Kidney glomerular epithelial cell (primary cell): ENCODE measurements at places on chromosomes 5 and 9.

DNA sequence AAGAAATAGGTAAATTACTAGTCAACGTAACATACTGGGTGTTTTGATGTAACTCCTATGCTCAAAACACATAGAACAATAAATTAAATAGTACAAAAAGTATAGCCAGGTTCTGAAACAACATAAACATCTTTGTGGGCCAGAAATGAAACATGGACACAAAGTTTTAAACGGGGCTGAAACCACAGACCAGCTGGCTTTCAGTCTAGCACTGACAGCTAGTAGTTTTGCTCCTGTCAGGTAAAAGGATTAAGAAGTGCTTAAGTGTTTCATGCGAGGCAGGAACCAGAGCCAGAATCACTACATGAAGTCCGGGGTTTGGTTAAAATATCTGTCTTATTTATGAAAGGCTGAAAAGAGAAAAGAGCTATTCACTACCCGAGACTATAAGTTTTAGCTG, 19.5 kb downstream of the DCAF10 start:
- no peak for DNase-seq

DNA sequence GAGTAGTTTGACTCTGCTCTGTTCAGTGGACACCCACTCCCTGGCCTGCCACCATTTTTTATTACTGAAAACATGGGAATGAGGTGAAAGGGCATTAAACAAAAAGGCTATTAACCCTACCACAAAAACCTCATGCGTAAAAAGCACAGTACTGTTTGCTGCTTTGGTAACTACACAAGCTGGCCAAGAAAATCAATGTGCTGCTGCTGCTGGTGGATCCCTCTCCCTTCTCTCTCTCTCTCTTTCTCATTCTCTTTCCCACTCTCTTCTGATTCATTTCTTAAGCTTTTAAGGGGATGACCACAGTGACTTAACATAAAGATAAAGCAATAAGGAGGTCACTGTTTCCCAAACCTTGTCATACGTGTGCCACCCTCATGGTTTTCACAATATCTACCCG, 183.2 kb upstream of the TBC1D2 start:
- no peak for DNase-seq

DNA sequence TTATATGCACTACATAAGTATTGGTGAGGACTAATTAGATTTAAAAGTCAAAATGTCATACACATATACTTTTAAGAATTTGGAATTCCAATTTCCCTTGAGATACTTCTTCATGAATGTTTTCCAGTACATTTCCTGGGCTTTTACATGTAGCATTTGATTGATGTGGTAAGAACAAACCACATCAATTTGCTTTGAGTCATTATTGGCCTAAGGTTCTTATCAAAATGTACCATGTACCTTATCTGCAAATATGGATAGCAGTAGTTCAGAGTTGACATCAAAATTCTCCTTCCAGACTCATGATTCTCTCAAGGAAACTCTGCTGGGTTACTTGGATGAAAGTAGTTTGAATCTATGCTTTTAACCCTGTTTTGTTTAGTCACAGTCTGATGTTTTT, 2.5 kb downstream of the CAST start:
- DNase-seq: no peak

- no peak for DNase-seq
Observed at GRCh38 chr5:100517301-100517974, 17.7 kb upstream of the FAM174A start.

GRCh38 chr9:89808756-89809181, 204.0 kb downstream of the GADD45G start:
- no peak for DNase-seq

GRCh38 chr9:97808972-97809371, 44.1 kb upstream of the FOXE1 start:
- peak; percentile 85 for DNase-seq

DNA sequence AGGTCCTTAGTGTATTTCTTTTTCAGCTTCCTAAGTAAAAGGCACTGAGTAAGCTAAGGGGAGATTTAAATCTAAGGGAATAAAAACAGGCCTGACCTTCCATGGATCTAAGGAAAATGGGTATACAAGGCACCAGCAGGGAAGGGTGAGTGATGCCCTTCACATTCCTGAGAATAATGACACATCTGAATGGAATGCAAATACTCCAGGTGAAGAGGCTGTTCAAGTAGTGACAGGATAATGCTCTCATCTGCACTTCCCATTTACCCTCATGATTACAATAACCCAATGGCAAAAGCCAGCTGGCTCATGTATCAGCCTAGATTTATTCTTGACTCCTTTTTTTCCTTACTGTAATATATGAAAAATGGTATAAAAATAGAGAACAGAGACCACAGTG, 216.2 kb upstream of the ACTBL2 start:
- peak; percentile 91 for DNase-seq

DNA sequence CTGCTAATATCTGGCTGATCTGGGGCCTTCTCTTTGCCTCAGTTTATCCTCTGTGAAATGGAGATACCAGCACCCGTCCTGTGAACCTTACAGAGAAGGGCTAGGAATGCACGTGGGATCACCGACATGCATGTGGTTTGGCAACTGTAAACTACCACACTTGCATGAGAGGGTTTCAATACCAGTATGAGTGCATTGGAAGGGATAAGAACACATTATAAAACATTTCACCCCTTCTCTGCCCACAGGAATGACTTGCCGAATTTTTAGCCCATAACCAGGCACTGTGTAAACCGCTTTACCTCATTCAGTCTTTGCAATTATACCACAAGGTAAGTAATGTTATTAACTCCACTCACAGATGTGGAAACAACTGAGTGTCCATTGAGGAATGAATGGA, 8.9 kb upstream of the RAB14 start:
- DNase-seq: no peak

GRCh38 chr5:173750538-173751265, 134.3 kb upstream of the BOD1 start:
- no peak for DNase-seq

GRCh38 chr9:133768859-133769510, 30.8 kb upstream of the SARDH start:
- DNase-seq: no peak

GRCh38 chr5:35096216-35096615, 48.5 kb upstream of the AGXT2 start:
- no peak for DNase-seq

DNA sequence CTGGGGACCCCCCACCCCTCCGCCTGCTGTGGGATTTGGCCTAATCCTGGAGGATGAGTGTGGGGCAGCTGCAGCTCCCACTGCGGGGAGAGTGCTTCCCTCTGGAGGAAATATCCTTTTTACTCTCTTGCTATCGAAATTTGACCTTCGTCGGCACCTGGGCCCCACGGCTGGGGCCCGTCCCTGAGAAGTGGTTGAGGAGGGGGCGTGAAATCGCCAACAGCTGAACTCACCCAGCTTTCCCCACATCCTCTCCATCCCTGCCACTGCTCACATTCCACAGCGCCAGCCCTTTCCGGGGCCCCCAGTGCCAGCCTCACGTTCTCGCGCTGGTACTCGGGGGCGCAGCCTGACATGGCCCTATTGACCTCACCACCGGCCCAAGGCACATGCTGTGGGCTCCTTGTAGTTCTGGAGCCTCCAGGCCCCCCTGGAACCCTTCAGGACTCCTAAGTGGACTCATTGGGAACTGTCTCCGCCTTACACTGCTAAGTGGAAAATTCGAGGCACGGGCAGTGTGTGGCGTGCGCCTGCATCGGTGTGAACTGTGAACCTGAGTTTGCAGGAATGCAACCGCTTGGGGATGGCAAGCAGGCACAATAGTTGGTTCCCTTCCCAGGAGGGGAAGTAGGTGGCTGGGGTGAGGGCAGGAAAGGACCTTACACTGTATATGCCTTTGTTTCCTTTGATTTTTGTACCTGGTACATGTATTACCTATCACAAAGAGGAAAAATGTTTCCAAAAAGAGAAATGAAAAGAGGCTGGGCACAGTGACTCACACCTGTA, 19.2 kb downstream of the FGFR4 start:
- no peak for DNase-seq

DNA sequence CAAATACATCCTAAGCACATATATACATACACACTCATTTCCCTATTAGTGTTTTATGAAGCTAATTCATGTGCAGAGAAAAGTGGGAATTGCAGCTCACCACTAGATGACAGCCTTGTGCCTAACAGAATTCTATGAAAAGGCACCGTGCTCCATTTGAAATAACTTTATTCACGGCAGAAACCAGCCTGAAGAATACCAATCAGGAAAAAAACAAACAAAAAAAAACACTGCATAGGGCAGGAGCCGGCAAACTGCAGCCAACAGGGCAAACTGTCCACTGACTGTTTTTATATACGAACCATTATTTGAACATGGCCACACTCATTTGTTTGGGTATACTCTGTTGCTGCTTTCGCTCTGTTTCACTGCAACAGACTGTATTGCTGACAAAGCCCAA, 33.6 kb downstream of the ERMP1 start:
- DNase-seq: peak; percentile 56

DNA sequence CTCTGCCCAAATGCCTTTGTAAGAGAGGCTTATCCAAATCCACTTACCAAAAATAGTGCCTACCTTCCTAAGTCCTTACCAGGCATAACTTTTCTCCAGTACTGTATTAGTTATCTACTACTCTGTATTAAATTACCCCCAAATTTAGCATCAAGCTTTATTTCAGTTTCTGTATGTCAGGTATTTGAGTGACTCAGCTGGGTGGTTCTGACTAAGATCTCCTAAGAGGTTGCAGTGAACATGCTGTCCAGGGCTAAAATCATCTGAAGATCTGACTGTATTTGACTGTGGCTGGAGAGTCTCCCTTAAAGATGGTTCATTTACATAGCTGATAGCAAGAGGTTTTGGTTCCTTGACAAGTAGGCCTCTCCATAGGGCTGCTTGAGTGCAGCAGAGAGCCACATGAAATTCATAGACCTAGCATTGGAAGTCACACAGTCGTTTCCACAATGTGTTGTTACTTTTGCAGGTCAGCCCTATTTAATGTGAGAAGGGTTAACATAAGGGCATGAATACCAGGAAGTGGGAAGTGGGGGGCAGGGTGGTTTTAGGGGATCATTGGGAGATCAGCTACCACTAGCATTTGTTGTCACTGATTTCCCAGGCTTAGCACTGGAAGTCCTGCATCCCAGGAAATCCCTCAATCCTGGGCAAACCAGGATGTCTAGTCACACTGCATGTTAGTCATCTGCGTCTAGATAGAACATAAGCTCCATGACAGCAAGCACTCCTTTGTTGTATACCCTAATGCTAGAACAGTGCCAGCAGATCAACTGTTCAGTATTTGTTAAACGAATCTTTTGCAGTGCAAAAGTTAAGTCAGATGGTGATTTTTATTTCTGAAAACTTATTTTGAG, 2.0 kb upstream of the ZNF622 start:
- peak; percentile 66 for DNase-seq

DNA sequence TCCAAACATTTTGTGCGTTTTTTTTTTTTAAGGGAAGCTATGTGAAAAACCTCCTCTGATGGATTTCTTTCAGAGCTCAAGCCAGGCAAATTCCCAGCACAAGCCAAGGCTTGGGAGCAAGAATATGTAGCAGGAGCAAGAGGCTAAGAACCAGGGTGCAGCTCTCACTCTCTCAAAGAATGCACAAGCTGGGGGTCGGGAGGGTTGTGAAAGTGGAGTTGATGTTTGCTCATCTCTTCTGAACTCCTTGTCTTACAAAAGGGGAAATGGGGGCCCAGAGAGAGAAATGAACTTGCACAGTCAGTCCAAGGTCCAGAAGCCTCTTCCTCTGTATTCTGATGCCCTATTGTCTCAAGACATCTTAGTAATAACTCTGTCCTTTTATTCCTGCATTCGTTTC, 7.7 kb upstream of the TRAF1 start:
- DNase-seq: no peak

- DNase-seq: peak; percentile 6
Observed at GRCh38 chr5:133423618-133424282, 188.6 kb downstream of the FSTL4 start.

GRCh38 chr9:128459011-128459410, 3.2 kb downstream of the ODF2 start:
- DNase-seq: no peak

DNA sequence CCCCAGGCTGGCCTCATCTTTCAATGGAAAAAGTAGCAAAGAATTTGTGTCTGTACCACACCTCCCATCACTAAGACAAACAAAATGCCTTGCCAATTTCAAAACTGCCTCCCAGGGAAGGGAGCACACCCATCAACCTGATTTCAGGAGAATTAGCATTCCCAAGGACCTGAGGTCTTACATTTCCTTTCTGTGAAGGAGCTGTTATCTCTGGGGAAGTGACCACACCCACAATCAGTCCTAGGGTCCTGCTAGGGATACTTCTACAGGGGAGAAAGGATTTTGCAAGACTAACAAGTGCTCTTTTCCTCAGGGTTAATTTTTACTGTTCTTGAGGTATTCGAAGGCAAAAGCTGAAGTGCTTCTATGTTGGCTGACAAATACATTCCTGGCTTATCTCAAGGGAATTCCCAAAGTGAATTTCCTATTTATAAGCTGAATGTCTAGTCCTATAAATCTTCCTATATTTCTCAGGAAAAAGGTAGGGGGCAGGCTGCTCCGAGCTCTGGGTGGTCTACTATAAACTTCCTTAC, 97.4 kb upstream of the ITGA1 start:
- peak; percentile 20 for DNase-seq

- no peak for DNase-seq
Observed at GRCh38 chr5:82613891-82614290, 335.7 kb upstream of the RPS23 start.

- DNase-seq: no peak
Observed at GRCh38 chr5:23591250-23591649, 83.8 kb downstream of the PRDM9 start.

DNA sequence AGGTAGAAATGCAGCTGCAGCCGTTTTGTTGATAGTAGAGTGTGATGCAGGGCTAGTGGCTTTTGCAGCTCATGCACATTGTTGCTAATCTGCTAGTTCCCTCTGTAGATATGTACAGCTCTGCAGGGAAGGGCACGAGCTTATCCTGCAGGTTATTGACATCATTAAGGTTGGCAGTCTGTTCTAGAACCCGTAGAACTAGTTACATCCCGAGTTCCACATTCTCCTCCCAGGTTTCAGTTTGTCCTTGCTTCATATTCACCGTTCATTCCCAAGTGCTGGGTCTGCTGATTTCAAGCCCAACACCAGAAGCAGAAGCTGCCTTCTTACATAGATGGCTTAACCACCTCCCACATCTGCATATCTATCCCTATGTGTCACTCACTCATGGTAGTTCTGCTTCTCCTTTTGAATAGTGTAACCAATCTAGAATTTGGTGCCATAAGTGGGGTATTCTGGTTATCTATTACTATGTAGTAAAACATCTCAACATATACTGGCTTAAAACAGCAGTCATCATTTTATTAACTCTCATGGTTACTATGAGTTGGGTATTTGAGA, 38.1 kb downstream of the CRHBP start:
- no peak for DNase-seq
